ENCODE measurements at places on chromosomes 16 and 17. TPM values are rescaled to one million over a fixed set of nuclear protein-coding genes. Genes with fewer than 3 reads are reported as not detected.

The EFCAB5 gene
- total RNA-seq, result 1.9 TPM

The NOXO1 gene
- 0.37 TPM for total RNA-seq

The DPEP3 gene
- total RNA-seq, result 0.22 TPM

The KRT34 gene
- not detected for total RNA-seq

The CNTD1 gene
- total RNA-seq, result not detected

Measured in T-helper 1 cell treated with Interleukin-12 subunit alpha and Interleukin-12 subunit beta and Interleukin-4 antibody, amounts not matched to agents 30 ng/mL and 1 ng/mL, for 36 hours (primary cell).